ENCODE measurements at places on chromosomes 3 and 15. TPM values are rescaled to one million over a fixed set of nuclear protein-coding genes. Genes with fewer than 3 reads are reported as not detected.

KNG1 gene
- polyA plus RNA-seq, result not detected

- no peak overlapping the region for H3K27ac ChIP-seq
- no peaks in the 10 kb centered on the region for H3K36me3 ChIP-seq
- no peak overlapping the region for H3K4me3 ChIP-seq
- H3K4me1 ChIP-seq, result no peaks in the 10 kb centered on the region
- H3K27me3 ChIP-seq, result no peaks in the 10 kb centered on the region
- DNase-seq, result no peak
These were observed 23.5 kb upstream of the CA12 start for GRCh38 chr15:63405159-63405558.

GRCh38 chr3:195601382-195601781, 17.6 kb upstream of the APOD start:
- H3K4me3 ChIP-seq, result no peak overlapping the region

DNA sequence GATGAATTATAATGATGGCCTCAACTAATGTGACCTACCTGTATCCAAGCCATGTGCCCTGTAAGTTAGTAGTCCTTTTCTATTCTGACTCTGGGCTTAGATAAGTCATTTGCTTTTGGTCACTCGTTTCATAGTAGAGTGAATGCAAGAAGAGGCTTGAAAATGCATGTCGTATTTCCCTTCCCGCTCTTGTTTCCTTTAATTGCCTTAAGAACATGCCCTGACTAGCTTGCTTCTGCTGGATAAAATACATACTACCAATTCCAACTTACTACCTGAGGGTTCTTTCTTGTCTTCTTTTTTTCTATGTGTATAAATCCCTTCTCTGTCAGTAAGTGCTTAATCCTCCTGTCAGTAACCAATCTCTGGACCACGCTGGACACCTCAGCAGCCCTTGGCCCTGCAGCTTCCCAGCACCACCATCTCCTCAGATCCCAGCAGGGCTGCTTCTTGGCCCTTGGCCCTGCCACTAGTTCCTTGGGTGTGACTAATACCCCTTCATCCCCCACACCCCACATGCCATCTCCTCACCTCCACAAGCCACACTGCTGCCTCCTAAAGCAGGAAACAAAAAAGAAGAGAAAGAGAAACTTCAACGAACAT, 771.7 kb downstream of the IGSF11 start:
- no peak overlapping the region for H3K27ac ChIP-seq
- DNase-seq, result no peak
- H3K4me3 ChIP-seq, result no peak overlapping the region
- no peaks in the 10 kb centered on the region for H3K27me3 ChIP-seq
- no peaks in the 10 kb centered on the region for H3K4me1 ChIP-seq

DNA sequence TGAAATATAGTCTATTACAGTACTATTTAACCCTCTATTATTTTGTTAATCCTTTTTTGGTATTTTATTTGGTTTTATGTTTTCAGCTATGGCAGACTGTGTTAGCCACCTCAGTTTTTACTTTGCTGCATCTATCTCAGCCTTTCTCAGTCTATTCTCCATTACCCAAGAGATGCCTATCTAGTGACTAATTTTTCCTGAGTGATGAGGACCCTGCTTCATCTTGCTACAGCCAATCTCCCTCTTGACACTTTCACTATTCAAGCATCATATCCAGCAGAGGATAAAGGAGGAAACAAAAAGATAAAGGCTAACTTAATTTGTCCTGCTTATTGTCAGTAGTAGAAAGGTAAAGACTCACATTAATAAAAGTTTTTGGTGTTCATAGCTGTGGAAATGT, 141.8 kb upstream of the NECTIN3 start:
- no peak overlapping the region for H3K27ac ChIP-seq
- no peaks in the 10 kb centered on the region for H3K27me3 ChIP-seq
- no peaks in the 10 kb centered on the region for H3K36me3 ChIP-seq

DNA sequence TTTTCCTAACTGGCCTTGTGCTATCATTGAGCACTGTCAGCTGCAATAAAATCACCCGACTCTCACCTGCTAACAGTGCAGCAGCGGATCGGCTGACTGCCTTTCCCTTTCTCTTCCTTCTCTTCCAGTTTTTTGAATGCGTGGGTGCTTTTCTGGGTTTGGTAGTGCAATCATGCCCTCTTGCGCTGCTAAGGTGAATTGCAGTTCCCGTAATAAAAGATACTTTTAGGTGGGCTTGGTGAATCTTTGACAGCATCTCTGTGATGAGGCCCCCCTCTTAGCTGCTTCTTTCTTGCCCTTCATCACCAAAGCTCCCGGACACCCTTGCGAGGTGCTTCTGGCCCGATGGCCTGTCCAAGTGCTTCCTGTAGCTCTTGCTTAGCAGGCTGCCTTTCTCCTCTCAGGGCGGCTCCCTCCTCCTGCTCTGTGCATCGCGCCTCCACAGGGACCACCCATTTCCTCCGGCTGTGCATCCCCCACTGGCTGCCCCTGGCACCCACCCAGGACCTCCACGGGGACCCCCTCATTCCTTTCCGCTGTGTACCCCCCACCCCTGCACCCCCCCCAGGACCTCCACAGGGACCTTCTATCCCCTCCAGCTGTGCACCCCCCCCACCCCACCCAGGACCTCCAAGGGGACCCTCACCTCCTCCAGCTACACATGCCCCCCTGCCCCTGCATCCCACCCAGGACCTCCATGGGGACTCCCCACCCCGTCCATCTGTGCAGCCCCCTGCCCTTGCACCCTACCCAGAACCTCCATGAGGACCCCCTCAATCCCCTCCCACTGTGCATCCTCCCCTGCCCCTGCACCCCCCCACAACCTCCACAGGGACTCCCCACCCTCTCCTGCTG, 50.8 kb upstream of the RPL32 start:
- H3K27ac ChIP-seq, result no peak overlapping the region
- H3K4me3 ChIP-seq, result no peak overlapping the region
- H3K36me3 ChIP-seq, result no peaks in the 10 kb centered on the region
- peak; percentile 65 for DNase-seq

DNA sequence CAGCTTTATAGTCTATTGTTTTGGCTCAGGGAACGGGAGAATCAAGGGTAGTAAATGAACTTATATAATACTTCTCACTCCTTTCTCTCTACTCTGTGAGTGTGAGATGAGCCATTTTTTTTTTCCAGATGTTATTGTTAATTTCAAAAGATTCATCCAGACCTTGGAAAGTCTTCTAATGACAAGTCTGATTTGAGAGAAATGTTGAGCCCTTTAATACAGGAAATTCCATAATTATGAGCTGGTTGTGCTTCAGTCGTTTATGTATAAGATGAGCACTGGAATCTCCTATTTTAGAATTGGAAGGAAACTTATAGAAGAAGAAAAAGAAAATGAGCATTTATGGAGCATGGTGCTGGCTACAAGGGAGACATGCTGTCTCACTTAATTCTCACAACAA, 92.0 kb downstream of the FBN1 start:
- H3K27me3 ChIP-seq, result no peaks in the 10 kb centered on the region
- no peak overlapping the region for H3K27ac ChIP-seq
- H3K4me3 ChIP-seq, result no peak overlapping the region
- no peaks in the 10 kb centered on the region for H3K36me3 ChIP-seq
- no peaks in the 10 kb centered on the region for H3K4me1 ChIP-seq
- no peak for DNase-seq

GRCh38 chr15:41501191-41501917, 7.7 kb downstream of the ITPKA start:
- H3K27ac ChIP-seq, result no peak overlapping the region
- no peaks in the 10 kb centered on the region for H3K27me3 ChIP-seq
